ENCODE measurements at places on chromosomes 2 and 18. TPM values are rescaled to one million over a fixed set of nuclear protein-coding genes. Genes with fewer than 3 reads are reported as not detected.

- no peak for DNase-seq
These were observed 55.4 kb upstream of the SMIM21 start for GRCh38 chr18:75482880-75483279.

The RGPD4 gene
- total RNA-seq, result not detected

GRCh38 chr2:160516547-160517365 lies 23.1 kb upstream of the RBMS1 start:
- no peak for DNase-seq

The COL3A1 gene
- total RNA-seq, result 508 TPM

- DNase-seq, result no peak
These were observed 260.4 kb downstream of the ZNF516 start for GRCh38 chr18:76234676-76235060.

GRCh38 chr2:199602271-199602895 lies 144.6 kb upstream of the SATB2 start:
- no peak for DNase-seq
